Hippocampal formation (tissue), 2 donors: ENCODE measurements at places on chromosomes 11 and 22.

GRCh38 chr11:119192111-119192510 is 6.8 kb downstream of the NHERF4 start:
- DNase-seq: no peak

DNA sequence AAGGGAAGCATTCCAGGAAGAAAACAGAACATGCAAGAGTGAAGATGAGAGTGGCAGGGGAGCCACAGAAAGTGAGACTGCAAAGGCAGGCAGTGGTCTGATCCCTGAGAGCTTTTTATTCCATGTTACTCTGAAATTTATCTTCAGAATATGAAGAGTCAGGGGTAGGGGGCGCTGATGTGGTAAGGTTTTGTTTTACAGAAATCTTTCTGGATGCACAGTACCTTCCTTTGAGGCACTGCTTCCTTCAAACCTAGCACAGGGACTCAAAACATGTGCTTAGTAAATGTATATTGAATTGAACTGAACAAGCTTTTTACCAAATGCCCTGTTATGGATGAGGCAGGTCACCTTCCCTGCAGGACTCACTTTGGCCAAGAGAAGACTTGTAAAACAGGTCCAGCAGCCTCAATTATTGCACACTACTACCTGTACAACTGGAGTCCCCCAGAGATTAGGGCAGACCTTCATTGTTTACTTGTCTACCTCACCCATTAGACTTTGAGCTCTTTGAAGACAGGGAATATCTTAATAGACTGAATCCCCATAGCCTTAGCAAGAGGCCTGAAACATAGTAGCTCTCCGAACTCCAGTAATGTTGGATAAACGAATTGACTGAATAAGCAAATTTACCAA is 2.2 kb downstream of the PAK1 start:
- no peak for DNase-seq

- DNase-seq: no peak
Measured at GRCh38 chr22:43823353-43823908, 11.3 kb upstream of the EFCAB6 start.

DNA sequence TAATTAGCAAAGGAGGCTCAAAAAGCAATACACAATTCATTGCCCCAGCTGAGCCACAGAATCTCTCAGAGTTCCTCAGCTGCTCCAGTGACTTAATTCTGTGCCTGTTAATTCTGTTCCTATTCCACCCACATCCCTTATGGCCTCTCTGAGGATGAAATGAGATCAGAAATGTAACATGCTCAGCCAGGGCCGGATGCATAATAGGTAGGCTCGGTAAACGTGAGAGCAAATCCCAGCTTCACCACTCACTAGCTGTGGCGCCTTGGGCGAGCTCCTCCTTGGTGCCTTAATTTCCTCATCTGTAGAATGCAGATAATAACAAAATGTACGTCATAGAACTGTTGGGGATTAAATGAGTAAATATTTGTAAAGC is 42.8 kb upstream of the DKK3 start:
- DNase-seq: no peak

DNA sequence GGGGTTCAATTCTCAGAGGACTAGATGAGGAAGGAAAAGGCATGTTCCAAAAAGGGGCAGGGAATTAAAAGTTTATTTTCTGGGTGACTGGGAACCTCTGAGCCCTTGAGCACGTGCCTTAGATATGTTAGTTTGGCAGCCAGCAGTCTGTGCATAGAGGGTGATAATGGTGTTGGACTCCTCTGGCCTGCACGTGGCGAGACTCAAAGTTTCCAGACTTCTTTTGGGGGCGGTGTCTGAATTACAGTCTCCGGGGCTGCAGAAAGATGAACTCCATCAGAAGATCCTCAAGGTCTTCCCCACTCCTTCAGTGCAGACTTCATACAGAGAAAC is 861 bp upstream of the ZNRF3 start:
- DNase-seq: no peak

DNA sequence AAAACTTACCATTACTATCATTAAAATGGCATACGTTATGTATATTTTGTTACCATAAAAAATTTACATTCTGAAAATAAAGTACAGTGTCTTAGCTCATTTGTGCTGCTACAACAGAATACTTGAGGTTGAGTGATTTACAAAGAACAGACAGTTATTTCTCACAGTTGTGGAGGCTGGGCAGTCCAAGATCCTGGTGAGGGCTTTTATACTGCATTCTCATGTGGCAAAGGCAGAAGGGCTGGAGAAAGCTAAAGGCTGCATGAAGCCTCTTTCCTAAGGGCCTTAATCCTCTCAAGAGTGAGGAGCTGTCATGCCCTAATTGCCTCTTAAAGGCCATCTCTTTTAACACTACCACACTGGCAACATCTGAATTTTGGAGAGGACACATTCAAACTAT is 13.3 kb downstream of the GGTLC2 start:
- no peak for DNase-seq

DNA sequence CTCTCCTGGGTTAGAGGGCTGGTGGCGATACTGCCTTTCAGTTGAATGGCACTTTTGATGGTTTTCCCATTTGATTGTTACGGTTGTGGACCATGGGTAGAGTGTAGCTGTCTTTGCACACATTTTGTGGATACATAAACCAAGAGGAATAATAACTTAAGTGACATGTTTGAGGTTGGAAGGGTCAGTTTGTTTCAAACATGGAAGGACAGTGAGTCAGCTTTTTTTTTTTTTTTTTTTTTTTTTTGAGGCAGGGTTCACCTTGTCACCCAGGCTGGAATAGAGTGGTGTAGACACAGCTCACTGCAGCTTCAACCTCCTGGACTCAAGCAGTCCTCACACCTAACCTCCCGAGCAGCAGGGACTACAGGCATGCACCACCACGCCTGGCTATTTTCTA is 41.1 kb downstream of the PPFIA1 start:
- no peak for DNase-seq

DNA sequence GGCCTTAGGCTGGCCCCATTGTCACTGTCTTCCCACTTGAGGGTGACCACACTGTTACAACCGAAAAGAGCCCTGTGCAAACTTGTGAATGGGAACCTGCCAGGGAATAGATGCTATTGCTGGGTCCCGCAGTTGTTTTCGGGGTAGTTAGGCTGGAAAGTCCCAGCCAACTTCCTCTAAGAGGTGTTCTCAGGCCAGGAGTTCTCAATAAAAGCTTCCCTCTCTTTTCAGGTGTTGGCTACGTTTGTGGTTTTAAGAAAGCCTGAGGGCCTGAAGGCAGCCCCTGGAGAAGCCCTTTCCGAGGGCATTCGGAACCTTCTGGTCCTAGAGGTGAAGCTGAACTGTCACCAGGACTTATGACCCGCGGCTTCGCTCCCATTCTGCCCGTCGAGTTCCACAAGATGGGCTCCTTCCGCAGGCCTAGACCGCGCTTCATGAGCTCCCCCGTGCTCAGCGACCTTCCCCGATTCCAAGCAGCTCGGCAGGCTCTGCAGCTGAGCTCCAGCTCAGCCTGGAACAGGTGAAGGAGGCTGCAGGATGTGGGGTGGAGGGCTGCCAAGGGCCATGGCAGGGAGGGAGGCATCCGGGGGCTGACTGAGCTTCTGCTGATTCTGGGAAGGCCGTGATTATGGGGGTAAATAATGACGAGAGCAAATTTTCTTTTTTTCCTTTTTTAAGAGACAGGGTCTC is 104.8 kb downstream of the PRR5L start:
- DNase-seq: no peak

DNA sequence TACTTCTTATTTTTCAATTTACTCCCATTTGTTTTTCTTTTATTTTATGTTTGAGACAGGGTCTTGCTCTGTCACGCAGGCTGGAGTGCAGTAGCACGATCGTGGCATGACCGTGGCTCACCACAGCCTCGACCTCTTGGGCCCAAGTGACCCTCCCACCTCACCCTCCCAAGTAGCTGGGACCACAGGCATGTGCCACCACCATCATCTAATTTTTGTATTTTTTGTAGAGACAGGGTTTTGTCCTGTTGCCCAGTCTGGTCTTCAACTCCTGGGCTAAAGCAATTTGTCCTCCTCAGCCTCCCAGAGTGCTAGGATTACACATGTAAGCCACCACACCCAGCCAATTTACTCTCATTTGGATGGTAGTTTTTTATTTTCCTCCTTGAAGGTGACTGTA is 679.3 kb upstream of the CCDC179 start:
- no peak for DNase-seq

DNA sequence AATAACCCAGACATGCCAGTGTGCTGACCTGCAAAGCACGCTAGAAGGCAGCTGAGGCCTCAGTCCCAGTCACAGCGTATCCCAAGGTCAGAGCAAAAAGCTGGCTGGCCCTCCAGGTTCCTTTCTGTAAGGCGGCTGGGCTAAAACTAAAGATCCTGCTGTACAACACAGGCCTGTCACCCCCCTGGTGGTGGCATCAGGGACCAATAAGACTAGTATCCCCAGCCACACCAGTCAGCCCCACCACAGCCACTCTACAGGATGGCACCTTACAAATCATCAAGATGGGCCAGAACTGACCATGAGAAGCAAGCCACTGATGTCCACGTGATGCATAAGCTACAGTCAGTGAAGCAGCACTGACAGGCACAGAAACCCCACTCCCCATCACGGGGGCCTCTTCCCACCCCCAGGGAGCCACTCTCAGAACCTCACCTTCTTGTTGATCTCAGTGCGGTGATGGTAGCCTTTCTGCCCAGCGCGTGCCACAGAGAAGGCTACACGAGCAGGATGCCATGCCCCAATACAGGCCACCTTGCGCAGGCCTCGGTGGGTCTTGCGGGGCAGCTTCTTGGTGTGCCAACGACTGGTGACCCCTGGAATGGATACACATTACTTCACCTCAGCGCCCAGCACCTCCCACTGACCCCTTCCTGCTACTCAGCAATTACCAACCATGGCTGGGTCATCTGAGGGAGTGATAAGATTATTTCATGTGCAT is 5.0 kb downstream of the RPL3 start:
- no peak for DNase-seq

DNA sequence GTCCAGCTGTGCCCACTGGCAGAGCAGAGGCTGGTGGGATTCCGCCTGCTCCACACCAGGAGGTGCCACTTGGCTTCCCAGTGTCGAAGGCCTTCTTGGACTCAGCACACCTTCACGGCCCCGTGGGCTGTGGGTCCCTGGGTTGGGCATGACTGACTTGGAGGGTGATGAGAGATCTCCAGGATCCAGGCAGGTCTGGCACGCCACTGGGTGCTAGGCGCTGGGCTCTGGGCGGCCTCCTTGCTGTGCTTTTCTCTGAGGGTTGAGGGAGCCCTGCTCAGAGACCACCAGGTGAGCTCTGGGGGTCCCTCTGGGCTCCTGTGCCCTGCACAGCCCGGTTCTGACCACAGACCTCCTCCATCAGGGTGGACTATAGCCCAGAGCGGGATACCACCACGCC is 12.3 kb downstream of the LRP5 start:
- no peak for DNase-seq

DNA sequence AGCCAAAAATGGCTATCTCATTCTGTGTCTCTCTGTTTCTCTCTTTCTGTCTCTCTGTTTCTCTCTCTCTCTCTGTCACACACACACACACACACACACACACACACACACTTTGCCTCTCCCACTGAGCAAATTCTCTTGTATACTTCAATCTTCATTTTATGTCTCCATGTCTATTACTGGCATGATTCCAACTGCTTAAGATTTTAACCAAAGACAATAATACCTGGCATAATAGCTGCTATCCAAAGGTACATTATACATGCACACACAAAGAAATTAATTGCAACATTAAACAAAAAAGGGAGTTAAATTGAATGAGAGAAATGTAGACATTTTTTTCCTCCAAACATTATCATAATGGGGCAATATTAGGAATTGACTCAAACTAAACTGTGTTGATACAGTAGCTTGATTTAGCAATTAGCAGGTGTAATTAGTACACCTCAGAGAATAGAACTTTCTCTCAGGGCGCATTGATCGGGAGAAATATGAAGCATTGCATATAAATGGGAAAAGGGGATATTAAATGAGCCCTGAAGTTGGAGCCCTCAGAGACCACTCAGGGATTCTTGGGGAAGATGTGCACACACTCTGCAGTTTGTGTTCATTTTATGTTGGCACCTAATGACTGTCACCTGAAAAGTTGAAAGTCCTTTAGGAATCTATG is 17.4 kb upstream of the SLC1A2 start:
- no peak for DNase-seq

DNA sequence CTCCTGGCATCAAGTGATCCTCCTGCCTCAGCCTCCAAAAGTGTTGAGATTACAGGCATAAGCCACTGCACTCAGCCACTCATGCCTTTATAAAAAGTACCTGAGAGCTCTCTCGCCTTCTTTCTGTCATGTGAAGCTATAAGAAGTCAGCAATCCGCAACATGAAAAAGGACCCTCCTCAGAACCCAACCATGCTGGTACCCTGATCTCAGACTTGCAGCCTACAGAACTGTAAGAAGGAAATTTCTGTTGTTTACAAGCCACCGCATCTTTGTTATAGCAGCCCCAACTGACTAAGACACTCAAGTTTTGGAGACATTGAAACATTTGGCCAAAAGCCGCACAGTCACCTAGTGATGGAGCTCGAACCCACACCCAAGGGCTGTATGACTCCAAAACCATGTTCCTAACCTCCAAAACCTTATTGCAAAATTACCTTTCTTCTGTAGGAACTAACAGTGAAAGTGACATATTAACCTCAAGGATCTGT is 8.9 kb downstream of the PACSIN2 start:
- DNase-seq: no peak

- DNase-seq: no peak
Measured at GRCh38 chr11:97856666-97857065, 1164.1 kb upstream of the CNTN5 start.

GRCh38 chr11:64499261-64500004 is 91.6 kb upstream of the SLC22A12 start:
- DNase-seq: no peak

- no peak for DNase-seq
Measured at GRCh38 chr11:123797541-123797940, 8.6 kb downstream of the OR6M1 start.

- DNase-seq: no peak
Measured at GRCh38 chr11:111982019-111982464, 43.2 kb upstream of the DLAT start.

DNA sequence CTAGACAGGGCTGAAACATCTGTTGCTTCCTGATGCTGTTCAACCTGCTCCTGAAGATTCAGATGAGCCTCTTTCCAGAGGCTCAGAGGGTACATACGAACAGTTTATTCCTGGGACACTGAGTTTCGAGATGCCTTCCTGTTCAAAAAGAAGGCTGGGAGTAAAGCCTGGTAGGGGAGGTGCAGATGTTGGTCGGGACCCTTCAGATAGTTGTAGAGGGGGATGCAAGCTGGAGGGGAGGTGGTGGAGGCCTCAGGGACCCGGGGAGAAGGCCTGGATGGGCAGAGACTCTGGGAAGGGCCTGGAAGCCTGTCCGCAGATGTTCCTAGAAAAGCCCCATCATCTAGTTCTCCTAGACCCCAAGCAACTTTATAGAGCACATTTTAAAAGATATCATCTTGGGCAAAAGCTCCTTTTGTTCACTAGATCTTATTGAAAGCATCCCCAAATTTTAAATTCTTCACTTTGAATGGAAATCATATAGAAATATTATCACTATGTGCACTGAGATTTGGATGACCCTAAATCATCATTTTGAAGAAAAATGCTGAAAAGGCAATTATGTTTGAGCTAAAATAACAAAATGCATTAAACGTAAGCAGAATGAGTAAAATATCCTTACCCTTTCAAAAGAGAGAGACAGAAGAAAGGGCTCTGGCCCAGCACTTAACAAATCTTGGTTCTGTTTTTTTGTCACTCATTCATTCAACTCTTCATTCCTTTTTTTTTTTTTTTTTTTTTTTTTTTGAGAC is 41.2 kb downstream of the RTL6 start:
- DNase-seq: no peak

GRCh38 chr11:16833026-16833425 is 94.6 kb downstream of the C11orf58 start:
- no peak for DNase-seq
